Stimulated activated CD8-positive, alpha-beta memory T cell treated with anti-CD3 and anti-CD28 coated beads, Interleukin-4, amount 100 ng/mL, for 24 hours (primary cell): ENCODE measurements at places on chromosomes 1 and 21.

GRCh38 chr1:39243302-39243701 lies 38.8 kb downstream of the MACF1 start:
- DNase-seq: no peak

DNA sequence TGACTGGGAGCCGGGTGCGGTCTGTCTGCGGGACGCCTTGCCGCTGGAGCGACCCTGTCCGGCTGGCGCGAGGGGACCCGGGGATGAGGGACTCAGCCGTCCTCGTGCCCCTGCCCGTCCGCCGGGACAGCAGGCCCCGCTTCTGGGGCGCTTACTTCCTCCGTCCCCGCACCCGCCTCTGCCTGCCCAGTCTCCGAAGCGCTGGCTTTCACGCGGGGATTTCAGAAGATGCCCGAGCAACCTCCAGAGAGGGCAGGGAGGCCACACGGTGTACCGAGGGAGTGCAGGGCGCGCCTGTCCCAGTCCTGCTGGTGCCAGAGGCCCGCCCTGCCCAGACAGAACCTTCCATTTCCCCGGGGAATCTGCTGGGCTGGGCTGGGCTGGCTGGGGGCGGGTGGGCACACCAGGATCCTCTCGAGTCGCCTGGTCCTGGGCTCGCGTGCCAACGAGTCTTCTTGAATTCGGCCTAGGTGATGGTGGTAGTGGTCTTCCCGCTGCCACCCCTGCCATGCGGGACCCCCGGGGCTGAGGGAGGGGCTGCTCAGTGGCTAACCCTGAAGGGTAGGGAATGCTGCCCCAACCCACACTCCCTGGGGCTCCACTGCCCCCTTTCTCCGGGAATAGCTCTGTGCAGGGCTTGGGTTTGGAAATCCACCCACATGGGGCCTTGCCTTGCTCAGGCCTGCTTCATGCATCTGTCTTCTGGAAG lies 2.5 kb upstream of the TRPM2 start:
- no peak for DNase-seq

DNA sequence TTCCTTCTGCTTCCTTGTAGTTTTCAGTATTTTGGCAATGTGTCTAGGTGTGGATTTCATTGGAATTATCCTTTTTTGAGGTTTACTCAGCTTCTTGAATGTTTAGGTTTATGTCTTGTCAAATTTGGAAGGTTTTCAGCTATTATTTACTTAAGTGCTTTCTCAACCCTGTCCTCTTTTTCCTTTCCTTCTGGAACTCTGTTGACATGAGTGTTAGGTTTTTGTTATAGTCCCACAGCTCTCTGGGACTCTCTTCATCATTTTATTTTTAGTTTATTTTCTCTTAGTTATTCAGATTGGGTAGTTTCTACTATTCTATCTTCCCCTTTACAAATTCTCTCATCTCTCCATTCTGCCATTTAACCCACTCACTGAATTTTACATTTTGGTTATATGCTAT lies 63.1 kb upstream of the GPR88 start:
- no peak for DNase-seq

GRCh38 chr1:37840711-37841110 lies 18.7 kb downstream of the MTF1 start:
- no peak for DNase-seq

DNA sequence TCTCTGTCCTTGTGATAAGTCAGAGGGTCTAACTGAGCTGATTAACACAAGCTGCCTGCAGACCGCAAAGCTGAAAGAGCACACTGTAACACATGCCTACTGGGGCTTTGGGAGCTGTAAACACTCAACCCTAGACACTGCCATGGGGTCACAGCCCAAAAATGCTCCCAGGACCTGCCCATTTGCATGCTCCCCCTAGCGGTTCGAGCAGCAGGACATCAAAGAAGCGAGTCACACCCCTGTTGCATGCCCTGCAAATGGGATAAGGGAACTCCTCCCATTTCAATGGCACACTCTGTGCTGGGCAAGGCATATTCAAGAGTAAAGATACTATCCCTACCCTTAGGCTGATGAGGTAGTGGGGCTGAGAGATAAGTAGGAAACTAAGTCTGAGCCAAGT lies 22.8 kb downstream of the LCE3E start:
- no peak for DNase-seq
